Stimulated activated memory B cell treated with anti-CD40 and anti-IgM and Interleukin-4, amounts not matched to agents 10 μg/mL and 1 μg/mL and 100 μg/mL, for 72 hours (primary cell): ENCODE measurements at places on chromosomes 2 and 18.
A peak's percentile ranks its signal among the peaks of the same experiment; 100 is the strongest.

DNA sequence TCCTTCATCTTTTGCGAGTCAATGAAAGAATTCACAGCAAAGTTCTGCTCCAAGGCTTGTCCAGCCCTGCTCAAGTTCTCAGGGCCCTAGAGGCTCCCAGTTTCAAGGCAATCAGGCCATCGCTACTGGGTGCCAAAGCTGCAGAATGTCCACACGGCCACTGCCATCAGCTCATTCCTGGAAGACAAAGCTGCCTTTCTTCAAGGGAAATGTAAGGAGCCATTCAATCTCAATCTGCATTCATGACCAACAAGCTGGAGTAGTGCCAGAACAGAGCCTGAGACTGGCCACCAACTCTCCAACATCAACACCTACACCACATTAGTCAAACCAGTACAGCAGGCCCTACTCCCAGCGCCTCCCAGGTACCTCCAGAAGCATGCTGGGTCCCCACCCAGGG, 202.2 kb downstream of the TCF4 start:
- H3K4me3 ChIP-seq: no peak overlapping the region
- ATAC-seq: no peak
- peaks cover 31% of the 10 kb centered on the region for H3K4me1 ChIP-seq
- no peaks in the 10 kb centered on the region for H3K27me3 ChIP-seq
- H3K27ac ChIP-seq: peak overlapping the region; percentile 80
- peaks cover 27% of the 10 kb centered on the region for H3K36me3 ChIP-seq

DNA sequence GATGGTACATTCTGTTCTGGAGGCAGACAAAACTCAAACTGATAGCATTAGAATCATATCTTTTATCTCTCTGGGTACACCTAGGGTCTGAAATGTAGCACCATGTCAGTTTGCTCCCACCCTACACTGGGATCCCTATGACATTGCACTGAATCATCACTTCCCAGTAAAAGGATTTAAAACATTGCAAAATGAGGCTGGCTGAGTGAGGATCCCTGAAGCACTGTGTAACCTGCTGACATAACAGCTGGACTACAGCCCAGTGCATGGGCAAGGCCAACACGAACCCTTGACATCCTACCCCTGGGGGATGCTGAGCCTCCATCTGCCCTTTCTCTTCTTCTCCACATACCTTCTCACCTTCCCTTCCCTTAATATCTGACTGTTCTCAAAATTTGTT, 253.2 kb downstream of the TTC32 start:
- H3K4me1 ChIP-seq: no peaks in the 10 kb centered on the region
- no peak for ATAC-seq
- no peak overlapping the region for H3K4me3 ChIP-seq
- no peaks in the 10 kb centered on the region for H3K27me3 ChIP-seq
- H3K27ac ChIP-seq: no peak overlapping the region

DNA sequence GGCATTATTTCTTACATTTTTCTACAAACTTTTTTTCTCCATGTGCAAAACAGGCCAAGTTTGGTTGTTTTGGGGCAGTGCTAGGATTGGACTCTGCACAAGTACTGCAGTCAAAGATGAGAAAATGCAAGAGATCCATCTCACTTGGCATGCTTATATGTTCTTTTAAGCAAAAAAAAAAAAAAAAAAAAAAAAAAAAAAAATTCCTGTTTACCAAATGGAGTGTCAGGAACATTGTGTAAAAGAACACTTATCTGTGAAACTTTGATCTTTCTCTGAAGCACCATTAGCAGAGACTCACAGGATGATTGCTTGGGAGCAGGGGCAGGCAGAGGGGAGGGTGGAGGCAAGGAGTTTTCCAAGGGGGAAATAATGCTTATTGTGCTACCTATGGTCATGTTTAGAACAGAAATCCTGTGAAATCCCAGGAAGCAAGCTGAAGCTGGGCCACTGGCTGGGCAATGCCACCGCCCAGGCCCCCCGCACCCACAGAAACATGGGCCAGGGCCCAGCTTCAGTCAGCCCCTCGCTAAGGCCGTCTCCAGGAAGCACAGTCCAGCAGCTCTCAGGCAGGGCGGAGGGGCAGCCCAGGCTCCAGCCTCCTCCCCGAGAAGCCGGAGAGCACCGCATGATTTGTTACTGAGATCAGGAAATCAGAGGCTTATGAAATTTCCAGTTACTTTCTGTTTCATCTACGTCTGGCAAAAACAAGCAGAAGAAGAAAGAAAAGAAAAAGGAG, 229.4 kb downstream of the ZNF516 start:
- peaks cover 11% of the 10 kb centered on the region for H3K27me3 ChIP-seq
- no peaks in the 10 kb centered on the region for H3K4me1 ChIP-seq
- no peak overlapping the region for H3K27ac ChIP-seq
- H3K4me3 ChIP-seq: no peak overlapping the region

DNA sequence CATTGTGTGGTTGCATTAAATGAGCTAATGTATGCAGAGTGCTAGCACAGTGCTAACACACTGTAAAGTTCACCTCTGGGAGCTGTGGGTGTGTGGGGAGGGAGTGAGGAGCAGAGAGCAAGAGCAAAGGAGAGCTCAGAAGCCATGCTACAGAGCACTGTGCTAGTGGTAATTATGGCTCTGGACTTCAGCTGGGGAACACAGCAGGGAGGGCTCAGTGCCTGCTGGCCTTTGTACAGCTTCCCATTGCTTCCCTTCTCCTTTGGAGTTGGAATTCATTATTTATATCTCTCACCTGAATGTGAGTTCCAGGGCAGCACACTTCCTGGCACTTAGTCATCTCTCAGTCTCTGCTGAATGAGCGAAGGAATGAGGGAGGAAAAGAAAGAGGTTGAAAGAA, 2.5 kb upstream of the PLA2R1 start:
- H3K27ac ChIP-seq: no peak overlapping the region
- no peak overlapping the region for H3K4me3 ChIP-seq
- peaks cover 60% of the 10 kb centered on the region for H3K27me3 ChIP-seq
